ENCODE measurements at places on chromosomes 3 and 15. TPM values are rescaled to one million over a fixed set of nuclear protein-coding genes. Genes with fewer than 3 reads are reported as not detected.
A peak's percentile ranks its signal among the peaks of the same experiment; 100 is the strongest.

Gene RASL12
- not detected for total RNA-seq

DNA sequence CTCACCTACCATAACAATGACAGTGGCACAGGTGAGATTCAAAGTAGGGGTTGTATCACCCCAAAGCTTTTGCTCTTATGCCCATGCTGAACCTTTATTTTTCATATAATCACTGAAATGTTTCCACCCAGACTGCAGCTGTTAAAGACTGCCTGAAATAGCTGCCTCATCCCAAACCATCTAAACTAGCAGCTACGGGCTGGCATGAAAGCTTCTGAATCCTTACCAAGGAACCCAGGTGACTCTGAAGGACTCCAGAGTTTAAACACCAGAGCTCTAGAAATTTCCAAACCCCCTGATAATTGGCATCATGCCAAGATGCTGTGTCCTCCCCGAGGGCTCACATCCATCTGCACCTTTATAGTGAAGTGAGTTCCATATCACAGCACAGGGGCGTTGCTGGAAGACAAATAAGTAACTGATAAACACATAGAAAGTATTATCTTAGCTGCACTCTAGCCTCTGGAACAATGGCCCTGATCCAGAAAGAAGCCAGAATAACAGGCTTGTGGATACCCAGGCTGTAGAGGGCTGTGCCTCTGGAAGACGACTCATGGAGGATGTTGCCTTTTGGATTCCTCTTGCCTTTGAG lies 238.9 kb downstream of the CADPS start:
- no peak for DNase-seq

DNA sequence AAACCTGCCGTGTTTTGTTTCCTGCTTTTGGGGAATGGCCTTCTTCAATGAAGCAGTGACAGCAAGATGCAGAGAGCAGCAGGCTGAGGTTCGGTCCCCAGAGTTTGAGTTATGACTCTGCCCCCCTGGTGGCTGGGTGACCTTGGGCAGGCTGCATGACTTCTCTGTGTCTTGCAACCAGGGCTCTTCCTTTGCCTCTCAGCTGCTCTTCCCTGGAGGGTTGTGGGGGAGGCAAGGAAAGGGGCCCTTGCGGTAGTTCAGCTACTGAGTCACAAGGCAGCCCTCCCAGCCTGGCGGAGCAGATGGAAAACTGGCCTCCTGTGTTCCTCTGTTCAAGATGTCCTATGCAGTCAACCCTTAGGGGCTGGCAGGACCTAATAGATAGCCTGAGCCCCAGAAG lies 17.1 kb downstream of the CTXND1 start:
- peak; percentile 13 for DNase-seq

GRCh38 chr3:58020783-58021071 lies 12.5 kb downstream of the FLNB start:
- DNase-seq = no peak

Measured in naive thymus-derived CD8-positive, alpha-beta T cell (primary cell).